CD4-positive, alpha-beta T cell treated with Interleukin-6 for 4 hours (primary cell): ENCODE measurements at places on chromosomes 1 and 21.

DNA sequence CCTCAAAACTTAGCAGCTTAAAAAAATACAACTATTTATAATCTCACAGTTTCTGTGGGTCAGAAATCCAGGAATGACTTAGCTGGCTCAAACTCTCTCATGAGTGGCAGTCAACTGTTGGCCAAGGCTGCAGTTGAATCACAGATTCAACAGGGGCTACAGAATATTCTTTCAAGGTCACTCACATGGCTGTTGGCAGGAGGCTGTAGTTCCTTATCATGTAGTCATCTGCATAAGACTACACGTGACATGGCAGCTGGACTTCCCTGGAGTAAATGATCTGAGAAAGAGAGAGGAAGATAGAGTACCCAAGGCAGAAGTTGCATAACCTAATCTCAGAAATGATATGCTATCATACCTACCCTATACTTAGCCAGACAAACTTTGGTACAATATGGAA, 75.2 kb upstream of the TSPAN2 start:
- DNase-seq, result no peak

GRCh38 chr1:22760455-22760854, 49.8 kb downstream of the EPHB2 start:
- DNase-seq, result no peak

DNA sequence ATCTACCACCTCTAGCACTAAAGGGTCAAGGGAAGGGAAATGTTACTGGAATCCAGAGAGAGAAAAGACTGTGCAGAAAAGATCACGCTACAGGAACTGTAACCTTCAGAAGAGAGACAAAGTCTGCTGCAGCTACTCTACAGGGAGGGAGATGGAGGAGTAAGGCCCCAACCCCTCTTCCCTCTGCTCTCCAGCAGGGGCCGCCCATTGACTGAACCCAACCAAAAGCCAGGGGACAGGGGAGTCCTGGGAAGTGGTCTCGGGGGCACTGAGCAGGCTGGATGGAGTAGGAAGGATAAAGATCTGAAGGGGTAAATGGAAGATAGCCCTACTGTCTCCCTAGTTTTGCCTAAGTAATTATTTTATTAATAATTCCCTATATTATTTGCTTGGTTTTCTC, 72.8 kb upstream of the NR5A2 start:
- no peak for DNase-seq

GRCh38 chr21:41211060-41211805, 43.3 kb downstream of the BACE2 start:
- DNase-seq, result no peak

- DNase-seq, result no peak
Observed at GRCh38 chr1:227356620-227357146, 38.4 kb upstream of the CDC42BPA start.

DNA sequence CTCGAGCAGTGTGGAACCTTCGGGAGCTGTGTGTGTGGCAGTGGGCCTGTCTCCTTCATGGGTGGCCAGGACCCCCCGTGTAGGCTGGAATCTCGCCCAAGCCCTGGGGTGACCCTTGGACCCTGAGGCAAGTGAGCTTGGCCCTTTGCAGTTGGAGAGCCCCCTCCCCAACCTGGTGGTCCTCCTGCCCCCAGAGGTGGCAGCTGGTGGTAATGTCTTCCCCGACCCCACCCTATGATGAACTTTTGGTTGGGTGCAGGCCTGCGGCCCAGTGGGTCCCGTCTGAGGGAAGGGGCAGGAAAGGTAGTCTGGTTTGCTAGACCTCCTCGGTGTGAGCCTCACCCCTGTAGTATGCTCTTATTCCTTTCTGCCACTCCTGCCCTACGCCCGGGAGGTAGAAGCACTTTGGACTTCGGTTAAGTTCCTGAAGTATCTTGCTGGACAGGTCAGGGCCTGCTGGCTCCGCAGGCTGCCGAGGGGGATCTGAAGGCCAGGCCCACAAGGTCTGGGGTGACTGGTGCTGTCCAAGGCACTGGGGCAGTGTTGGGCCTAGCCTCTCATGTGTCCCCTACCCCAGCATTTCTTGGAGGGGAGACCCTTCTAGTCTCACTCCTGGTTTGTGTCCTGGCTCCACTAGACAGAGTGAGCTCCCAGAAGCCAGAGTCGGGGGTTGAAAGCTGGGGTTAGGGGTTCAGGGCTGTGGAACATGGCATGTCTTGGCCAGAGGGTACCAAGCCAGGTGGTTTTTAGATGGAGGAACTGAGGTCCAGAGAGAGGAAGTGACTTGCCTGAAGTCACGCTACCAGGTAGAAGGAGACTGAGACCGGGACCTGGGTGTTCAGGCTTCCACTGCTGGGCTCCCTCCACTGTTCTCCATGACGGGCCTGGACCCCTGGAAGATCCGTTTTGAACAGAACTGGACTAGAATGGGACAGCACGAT, 1.8 kb downstream of the ZNF362 start:
- no peak for DNase-seq

DNA sequence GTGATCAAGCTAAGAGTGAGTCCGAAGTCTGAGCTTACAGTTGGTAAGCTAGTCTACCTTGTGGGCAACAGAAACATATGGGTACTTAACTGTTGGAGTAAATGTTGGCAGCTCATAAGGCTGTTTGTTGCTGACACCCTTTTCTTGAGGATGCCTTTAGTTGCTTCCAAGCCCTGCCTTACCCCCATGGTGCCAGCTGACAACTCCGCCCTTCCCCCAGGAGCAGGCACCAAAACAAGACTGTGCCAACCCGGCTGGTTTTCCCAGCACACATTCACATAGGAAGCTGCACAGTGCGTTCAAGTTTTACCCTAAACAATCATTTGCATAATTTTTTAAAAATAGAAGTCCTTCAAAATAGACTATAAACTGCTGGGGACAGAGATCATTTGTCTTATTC, 150.2 kb upstream of the LMO4 start:
- no peak for DNase-seq

GRCh38 chr1:81327743-81328142, 473.0 kb upstream of the ADGRL2 start:
- DNase-seq, result no peak

- DNase-seq, result no peak
Observed at GRCh38 chr1:194338241-194338948, 1152.0 kb upstream of the B3GALT2 start.

DNA sequence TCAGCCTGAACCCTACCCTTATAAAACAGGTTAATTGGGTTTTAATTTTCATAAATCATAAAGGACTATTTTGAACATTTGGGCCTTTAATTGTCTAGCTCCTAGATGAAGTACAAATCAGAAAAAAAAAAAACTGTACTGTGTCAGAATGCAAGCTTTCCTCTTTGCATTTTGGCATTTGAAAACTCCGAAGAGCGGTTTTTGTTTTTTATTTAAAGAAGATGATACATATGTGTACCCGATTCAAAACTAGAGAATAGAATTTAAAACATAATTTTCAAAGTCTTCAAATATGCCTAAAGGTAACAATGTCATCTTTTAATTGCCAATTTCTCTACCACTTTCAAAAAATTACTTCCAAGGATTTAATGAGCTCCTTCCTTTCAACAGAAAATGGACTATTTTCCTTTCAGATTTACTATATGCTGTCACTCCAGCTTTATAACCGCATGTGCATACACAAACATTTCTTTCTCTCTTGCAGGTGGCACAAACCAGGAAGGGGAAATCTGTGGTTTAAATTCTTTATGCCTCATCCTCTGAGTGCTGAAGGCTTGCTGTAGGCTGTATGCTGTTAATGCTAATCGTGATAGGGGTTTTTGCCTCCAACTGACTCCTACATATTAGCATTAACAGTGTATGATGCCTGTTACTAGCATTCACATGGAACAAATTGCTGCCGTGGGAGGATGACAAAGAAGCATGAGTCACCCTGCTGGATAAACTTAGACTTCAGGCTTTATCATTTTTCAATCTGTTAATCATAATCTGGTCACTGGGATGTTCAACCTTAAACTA, 33.7 kb downstream of the MRPL39 start:
- peak; percentile 52 for DNase-seq

GRCh38 chr1:21816602-21817302, 4.7 kb downstream of the LDLRAD2 start:
- no peak for DNase-seq

GRCh38 chr1:1079408-1080121, 5.5 kb upstream of the RNF223 start:
- DNase-seq, result peak; percentile 34

- DNase-seq, result no peak
Observed at GRCh38 chr1:19325368-19325957, 13.3 kb downstream of the SLC66A1 start.

DNA sequence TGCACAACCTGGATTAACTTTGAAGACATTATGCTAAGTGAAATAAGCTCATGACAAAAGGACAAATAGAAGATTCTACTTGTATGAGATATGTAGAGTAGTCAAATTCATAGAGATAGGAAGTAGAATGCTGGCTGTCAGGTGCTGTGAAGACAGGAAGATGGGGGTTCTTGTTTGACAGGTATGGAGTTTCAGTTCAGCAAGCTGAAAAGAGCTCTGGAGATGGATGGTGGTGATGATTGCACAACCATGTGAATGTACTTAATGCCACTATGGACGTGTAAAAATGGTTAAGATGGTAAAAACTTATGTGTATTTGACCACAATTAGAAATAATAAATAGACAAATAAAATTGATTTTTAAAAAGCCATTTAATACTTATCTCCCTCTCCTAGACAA, 169.8 kb upstream of the DUSP10 start:
- no peak for DNase-seq

DNA sequence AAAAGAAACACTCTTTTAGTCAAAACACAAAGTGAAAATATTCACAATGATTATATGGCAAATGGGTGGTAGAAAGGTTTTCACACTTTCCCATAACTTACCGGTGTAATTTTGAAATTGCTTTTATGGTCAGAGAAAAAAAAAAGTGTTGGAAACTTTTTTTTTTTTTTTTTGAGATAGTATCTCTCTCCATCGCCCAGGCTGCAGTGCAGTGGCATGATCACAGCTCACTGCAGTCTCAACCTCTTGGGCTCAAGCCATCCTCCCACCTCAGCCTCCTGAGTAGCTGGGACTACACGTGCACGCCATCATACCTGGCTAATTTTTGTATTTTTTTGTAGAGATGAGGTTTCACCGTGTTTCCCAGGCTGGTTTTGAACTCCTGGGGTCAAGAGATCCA, 3.3 kb downstream of the IFNGR2 start:
- DNase-seq, result no peak

GRCh38 chr1:167305059-167305705, 84.5 kb downstream of the POU2F1 start:
- no peak for DNase-seq

DNA sequence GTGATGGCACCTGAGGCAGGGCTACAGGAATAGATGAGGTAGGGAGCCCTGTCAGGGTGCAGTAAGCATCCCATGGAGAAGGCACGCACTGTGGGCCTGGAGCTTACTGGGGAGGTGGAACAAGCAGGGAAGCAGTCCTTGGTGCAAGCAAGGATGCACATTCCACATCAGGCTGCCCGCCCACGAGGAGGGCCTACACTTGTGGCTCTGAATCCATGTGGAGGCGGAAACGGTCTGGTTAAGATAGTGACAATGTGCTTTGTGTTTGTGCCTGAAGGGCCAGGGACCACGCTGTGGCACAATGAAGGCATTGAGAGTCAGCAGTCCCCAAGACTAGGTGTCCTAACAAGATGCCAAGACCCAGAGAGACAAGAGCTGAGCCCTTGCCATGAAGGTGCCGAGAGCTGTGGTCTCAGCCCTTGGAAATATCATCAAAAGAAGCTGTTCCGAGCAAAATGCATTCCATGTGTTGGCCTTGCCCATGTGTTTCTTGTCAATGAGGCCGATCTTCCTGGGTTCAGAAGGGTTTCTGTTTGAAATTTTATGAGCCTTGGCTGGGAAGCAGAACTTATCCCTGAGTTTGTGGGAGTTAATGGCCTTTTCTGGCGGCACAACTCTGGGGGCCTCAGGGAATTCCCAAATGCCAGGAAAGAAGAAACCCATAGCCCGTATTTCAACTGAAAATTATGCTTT, 111.9 kb downstream of the NGF start:
- DNase-seq, result no peak

GRCh38 chr1:50268049-50268448, 155.2 kb downstream of the DMRTA2 start:
- DNase-seq, result no peak

DNA sequence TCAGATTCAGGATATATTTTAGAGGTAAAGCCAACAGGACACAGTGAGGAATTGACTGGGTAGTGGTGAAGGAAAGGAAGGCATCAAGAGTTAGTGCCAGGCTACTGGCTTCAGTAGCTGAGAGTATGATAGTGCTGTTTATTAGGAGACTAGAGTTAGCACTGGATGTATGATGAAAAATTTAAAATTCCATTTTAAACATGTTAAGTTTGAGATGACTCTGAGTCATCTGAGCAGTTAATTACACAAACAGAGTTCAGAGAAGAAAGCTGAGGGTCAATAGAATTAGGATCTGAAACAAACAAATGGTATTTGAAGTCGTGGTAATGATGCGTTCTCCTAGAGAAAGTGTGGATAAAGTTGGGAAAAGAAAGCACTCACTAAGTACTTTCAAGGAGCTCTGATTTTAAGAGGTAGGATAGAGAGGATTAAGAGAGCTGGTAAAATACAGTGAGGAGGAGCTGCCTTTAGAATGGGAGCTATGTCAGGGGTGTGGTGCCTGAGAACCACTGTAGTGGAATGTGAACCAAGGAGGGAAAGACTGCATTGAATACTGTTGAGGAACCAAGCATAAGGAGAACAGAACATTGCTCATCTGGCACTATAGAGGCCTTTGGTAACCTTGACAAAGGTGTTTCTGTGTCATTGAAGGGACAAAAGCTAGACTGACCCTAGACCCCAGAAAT, 21.7 kb upstream of the SHCBP1L start:
- no peak for DNase-seq

DNA sequence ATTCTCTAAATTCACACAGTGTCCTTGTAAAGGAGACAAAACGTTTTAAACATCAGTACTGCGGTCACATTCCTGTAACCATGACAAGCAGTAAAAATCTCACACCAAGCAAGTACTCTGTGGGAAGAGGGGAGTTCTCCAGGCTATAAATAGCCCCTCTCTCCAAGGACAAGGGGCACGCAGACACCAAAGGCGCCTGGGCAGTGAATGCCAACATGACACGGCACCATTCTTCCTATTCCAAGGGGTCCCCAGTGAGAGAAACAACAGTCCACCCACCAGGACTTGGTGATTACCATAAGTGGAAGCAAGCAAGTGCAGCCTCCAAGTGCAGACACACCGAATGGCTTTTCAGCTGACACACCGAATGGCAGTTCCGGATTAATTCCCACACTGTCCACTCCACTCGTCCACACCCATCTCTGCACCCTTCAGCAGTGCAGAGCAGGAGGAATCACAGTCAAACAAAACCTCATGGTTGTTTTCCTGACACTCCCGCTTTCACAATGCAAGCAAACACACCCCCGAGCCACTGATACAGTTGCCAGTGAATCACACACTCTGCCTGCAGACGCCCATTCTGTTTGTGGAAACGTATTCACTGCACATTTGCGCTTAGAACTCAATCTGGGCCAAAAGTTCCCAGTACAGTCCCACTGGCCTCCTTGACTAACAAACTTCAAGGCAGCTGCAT, 1.8 kb downstream of the PTTG1IP start:
- DNase-seq, result peak; percentile 56
